Midbrain (tissue), 1 donor: ENCODE measurements at places on chromosomes 4 and X.

DNA sequence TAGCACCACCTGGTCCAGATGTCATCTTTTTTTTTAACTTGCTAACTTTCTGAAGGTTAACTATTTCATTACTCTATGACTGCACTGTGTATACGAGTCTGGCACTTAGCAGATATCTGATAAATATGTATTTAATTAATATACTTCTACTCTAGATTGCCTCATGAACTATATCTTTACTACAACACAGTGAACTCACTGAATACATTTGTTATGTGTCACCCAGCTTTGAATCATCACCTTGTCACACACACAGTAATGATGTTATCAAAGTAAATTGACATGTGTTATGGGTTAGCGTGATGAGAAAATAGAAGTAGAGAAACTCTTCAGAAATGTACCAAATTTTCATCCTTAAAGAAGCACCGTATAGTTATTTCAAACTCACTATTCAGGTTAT, 419.3 kb upstream of the ADGRL3 start:
- DNase-seq = no peak

GRCh38 chrX:35696760-35697234, 101.3 kb upstream of the MAGEB16 start:
- DNase-seq = no peak

GRCh38 chr4:13483768-13484121, 395 bp downstream of the RAB28 start:
- DNase-seq = peak; percentile 46

DNA sequence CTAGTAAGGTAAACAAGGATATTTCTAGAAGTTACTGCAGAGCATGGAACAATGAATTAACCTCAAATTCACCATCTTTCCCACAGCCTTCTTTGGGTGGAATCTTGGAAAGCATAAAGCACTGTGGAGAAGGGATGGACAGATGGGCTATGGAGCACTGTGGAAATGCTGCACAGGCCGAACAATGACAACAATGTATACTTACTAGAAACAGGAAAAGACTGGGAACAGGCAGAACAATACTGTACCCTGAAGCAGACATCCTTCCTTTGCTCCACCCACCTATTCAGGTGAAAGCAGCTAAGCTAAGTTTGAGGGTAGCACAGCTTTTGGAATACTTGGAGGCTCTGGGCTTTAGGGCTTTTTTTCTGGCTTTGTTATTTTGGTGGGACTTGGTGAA, 250.6 kb upstream of the KLF8 start:
- DNase-seq = no peak

DNA sequence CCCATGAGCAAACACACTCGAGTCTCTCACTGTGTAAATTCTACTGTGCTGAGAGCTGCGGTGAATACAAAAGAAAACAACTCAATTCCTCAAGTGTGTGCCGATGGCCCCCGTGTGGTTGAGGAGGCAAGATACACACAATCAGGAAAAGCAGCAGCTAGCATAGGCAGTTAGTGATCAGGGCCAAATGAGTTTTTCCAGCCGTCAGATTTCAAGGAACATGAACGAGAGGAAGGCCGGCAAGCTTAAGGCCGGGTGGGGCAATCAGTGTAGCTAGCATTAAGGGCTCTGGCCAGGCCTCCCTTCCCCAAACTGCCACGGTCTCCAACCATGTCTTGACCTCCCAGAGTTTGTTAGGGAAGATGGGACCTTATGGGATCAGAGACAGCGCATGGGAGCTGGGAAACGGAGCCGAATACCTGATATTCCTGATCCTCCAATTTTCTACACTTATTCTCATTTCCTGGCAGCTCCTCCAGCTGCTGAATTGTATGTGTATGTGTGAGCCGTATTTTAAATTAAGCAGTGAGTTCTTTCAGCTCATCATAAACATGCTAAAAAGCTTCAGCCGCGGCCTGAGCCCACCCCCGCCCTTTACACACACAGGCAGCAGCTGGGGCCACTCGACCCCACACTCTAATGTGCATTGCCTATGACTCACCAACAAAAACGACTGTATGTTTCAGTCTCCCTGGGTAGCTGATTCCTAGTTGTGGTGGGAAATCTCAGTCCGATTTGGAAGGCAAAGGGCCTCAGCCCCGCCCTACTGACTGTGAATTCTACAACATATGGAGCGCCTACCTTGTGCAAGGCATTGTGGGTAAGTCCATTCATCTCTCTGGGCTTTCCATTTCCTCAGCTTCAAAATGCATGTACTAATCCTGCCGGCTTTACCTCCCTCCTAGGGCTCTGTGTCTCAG, 59.9 kb downstream of the RTL9 start:
- peak; percentile 18 for DNase-seq

DNA sequence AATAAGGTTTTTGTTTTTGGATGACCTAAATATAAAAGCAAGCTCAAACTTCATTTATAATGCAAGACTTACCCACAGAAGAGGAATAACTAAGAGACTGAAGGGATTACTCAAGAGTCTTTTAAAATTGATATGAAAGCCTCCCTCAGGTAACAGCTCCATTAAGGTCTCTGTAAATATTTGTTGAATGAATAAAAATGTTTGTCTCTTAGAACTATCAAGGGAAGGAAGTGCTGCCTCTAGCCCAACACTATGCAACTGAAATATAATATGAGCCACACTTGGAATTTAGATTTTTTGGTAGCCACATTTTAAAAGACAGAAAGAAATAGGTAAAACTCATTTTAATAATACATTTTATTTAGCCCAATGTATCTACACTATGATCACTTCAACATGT, 127.8 kb downstream of the SH3RF1 start:
- no peak for DNase-seq

DNA sequence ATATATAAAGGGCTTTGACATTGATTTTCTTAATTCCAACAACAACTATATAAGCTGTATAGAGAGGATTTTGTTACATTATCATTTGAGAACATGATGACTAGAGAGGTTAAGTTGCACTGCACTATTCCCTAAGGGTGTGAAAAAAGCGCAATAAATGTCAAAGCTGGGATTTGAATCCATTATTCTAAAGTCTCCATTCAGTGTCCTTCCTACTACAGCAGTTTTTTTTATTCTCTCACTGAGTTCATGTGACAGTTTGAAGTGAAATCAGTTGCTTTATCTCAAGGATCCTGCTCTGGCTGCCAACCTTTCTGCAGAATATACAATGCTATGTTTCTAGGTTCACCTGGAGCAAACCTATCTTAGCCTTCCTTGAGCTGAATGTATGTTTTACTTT, 177.5 kb downstream of the ANKRD50 start:
- no peak for DNase-seq

DNA sequence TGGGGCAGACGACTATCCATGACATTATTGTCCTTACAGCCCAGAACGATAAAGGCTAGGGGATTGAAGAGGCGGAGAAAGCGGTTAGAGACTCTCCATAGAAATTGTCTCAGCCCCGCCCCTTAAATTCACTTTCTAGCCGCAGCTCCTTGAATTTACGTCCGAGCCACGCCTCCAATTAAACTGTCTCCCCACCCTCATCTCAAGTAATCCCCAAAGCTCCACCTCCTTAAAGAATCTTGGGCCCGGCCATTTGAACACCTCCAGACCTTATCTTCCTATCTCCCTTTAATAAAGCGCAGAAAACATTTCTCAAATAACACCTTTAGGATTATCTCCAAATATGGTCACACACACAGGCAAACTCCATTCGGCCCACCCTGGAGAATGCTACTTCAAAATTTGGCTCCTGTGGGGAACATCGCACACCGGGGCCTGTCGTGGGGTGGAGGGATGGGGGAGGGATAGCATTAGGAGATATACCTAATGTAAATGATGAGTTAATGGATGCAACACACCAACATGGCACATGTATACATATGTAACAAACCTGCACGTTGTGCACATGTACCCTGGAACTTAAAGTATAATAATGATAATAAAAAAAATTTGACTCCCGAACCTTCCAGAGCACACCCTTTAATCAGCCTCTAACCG, 7.2 kb upstream of the MAGIX start:
- DNase-seq = no peak

DNA sequence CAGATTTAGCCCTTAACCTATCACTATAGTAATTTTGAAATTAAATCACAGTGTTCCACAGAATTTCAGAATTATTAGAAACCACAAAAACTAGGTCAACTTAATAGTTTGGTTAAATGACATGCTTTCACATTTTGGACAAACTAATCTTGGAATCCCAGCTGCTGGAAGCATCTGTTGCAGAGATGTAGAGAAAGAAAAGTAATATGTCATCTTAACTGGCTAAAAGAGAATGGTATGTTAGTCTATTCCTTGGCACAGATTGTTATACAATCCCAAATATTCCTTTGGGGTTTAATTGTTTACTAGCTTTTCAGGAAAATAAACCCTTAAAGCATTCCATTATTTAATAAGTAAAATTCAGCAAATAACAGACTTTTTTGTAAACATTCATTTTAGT, 519.9 kb downstream of the IL15 start:
- DNase-seq = no peak

- no peak for DNase-seq
These were observed 323.2 kb downstream of the BMPR1B start for GRCh38 chr4:95080969-95081368.

DNA sequence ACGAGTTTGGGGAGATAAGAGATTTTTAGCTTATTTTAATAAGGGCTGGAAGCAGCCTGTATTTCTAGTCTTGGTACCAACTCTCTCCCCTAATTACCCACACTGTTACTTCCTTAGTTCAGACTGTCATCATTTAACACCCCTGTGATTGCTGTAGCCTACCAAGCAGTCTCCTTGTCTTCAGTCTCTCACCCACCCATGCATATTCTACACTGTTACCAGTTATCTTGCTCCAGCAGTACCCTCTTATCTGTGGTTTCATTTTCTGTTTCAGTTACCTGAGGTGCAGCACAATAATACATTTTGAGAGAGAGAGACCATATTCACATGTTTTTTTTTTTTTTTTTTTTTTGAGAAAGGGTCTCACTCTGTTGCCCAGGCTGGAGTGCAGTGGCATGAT, 80.2 kb downstream of the DIAPH2 start:
- no peak for DNase-seq

GRCh38 chr4:88003261-88003660, 4.2 kb upstream of the PKD2 start:
- no peak for DNase-seq

GRCh38 chrX:8679550-8679949, 52.4 kb downstream of the ANOS1 start:
- DNase-seq = no peak

DNA sequence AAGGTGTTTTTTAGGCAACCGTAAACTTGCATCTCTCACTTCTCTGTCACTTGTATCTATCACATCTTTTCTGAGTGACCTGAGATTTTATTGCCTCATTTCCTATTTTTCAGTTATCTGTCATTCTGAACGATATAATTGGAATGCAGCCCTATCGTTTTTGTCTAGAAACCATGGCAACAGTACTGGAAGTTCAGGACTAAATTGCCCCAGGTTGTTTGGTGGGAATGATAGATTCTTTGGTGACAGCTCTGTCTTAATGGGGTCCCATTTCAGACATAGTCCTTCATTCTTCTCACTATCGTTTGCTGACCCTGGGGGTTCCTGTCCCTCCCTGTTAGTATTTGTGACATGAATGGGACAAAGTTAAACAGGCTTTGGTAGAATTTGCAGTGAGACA, 267.7 kb upstream of the GALNT7 start:
- no peak for DNase-seq

GRCh38 chrX:18047491-18047890, 173.2 kb downstream of the BEND2 start:
- DNase-seq = no peak

DNA sequence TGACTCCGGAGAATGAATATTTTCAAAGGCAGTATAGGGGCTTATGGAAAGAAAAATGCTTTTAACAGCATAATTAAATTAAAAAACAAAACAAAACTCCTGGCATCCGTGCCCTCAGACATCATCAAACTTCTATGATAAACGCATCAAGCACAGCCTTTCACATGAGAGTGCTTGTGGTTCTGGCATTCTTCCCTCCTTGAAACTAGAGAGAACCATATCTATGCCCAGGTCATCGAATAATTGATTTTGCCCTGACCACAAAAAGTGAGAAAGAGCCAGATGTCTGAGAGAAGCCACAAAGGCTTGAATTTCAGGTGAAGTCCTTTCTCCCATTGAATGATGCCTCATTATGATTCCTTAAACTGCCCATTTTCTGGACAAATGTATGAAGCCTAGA, 286.8 kb downstream of the CBLL2 start:
- DNase-seq = no peak

DNA sequence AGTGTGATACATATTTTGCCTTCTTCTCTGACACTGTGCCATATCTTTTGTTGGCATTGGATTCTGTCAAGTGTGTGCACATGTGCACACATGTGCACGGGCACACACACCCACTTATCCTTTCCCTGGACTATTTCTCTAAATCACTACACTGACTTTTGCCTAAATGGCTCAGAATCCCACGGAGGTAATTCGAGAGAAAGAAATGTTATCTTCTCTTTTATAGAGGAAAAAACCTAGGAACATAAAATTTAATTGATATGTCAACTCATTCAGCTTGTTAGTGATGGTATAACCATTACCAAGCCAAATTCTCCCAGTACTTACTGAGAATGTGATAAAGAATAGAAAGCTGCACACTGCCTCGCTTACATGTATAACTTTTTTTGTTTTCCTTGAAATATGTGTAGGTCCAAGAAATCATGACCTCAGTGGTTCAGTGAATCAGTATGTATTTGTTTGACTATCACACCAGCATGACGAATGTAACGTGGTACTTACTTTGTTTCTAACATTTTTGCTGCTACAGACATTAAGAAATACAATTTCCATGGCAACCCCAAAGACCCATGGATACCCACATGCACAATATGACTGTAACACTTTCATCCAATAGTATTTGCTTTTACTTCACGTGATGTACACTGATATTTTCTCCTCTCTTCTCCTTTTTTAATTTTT, 163.0 kb downstream of the PCDH7 start:
- no peak for DNase-seq

GRCh38 chr4:47705326-47705981, 132.4 kb downstream of the CORIN start:
- no peak for DNase-seq

- no peak for DNase-seq
These were observed 97.0 kb upstream of the LDB2 start for GRCh38 chr4:16995451-16995850.

DNA sequence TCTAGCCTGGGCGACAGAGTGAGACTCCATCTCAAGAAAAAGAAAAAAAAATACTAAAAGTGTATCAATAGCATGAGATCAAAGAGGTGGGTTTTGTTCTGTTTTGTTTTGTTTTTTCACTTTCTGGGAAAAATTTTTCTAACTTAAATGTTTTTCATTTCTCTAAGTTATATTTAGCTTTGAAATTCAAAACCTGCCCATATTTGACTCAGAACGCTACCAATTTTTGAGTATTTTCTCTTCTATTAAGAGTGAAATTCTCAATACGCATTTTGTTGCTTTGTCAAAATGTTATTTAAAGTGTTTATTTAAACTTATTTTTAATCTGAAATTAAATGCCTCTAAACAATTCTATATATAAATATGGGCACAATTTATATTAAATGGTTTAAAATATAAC, 39.6 kb downstream of the GSTCD start:
- DNase-seq = no peak

DNA sequence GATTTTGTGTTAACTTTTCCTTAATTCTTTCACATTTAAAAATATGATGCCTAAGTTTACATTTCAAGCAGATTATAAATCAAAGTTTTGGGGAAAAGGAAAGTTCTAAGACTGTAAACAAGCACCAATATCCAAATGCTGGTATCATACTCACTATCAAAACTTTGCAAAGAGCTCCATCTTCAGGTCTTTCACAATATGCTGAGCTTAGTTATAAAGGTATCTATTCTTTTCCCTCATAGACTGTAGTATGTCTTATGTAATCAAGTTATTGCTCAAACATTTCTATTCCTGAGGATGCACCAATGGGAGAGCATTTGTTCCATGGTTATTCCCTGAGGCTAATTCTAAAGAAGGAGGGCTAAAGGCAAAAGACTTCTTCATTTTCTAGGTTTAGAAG, 207.9 kb upstream of the FAM241A start:
- peak; percentile 2 for DNase-seq
